ELR (cell line): ENCODE measurements at places on chromosomes 4 and X.

DNA sequence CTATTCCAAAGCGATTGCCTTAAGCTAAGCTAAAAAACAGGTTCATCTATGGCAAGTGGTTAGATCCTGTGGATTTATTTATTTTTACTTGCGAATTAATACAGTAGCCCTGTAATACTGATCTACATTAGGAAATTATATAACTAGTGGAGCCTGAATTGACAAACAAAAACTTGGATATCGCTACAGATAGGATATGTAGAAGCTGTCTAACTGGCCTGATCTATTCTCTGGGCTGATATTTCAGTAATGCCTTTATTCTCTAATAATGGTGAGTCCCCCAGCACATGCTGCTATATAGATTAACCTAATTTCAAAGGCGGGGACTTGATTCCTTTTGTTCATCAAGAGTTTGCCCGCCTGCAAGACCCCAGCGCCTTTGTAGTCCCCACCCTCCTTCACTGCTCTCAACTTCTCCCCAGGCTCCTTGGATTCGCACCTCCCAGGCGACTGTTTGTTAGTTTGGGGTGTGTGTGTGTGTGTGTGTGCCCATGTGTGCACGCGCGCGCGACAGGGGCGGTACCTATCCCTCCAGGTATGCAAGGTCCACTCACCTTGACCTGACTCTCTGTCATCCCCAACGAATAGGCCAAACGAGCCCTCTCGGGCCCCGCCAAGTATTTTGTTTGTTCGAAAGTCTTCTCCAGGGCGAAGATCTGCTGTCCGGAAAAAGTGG is 3.8 kb downstream of the NKX6-1 start:
- DNase-seq, result no peak

- DNase-seq, result no peak
These were observed 89.4 kb downstream of the FTHL17 start for GRCh38 chrX:30982467-30982866.

GRCh38 chr4:124266721-124267120 is 445.8 kb downstream of the ANKRD50 start:
- DNase-seq, result no peak

GRCh38 chr4:140151699-140152012 is 2.3 kb downstream of the MAML3 start:
- DNase-seq, result peak; percentile 86

- DNase-seq, result no peak
These were observed 32.8 kb upstream of the C1GALT1C1 start for GRCh38 chrX:120662662-120663061.

DNA sequence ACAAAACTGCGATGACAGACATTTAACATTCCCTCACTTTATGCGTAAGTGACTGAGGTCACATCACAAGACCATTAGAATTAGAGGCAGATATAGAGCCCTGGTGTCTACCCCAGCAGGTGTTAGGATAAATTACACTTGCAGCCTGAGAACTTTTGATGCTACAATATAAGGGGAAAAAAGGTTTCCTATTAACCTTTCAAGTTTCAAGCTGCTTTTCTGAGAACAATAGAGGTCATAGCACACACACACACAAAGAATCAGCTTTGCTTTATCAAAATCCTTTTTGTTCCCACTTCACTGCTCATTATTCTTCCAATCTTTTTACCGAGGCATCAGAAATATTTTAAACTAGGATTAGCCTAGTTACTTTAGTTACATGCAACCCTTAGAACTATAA is 119.8 kb downstream of the COL25A1 start:
- no peak for DNase-seq

DNA sequence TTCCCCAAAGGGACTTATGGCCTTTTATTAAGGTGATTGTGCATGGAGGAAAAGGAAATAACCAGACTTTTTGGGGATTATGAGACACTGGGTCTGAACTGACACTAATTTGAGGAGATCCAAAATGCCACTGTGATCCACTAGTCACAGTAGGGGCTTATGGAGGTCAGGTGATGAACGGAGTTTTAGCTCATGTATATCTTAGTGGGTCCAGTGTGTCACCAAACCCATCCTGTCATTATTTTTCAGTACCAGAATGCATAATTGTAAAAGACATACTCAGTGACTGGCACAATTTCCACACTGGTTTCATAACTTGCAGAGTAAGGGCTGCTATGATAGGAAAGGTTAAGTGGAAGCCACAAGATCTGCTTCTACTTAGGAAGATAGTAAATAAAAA is 131.3 kb downstream of the RTL3 start:
- no peak for DNase-seq

DNA sequence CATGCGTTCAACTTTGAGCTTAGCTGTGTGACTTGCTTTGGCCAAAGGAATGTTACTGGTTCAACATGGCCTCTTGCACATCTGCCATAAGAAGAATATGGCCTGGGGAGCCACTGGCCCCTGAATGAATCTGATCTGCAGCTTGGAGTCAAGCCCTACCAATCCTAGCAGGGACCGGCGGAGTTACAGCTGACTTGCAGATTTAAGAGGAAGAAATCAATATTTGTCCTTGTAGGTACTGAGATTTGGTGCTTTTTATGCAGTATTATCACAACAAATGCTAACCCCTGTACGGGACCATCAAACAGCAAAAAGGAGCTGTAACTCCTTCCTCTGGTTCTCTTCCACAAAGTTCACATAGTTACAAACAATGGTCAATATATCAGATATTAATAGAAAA is 252.0 kb downstream of the LDB2 start:
- no peak for DNase-seq

GRCh38 chrX:109485470-109486340 is 3.8 kb upstream of the GUCY2F start:
- DNase-seq, result peak; percentile 70

DNA sequence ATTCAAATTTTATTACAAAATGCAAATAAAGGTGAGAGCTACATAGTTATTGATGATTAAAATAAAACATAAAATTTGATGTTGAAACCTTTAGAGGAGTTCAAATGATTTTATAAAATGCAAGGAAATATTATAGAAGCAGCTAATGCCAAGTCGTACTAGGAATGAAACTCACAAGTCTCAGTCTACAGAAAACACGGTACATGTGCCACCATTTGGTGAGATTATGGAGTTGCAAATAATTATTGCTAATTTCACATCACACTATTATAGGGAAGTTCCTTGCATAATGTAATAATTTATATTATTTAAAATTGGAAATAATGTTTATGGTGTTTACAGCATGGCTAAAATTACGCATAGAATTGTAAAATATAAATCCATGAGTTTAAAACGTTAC is 1601.7 kb upstream of the TENM3 start:
- no peak for DNase-seq

DNA sequence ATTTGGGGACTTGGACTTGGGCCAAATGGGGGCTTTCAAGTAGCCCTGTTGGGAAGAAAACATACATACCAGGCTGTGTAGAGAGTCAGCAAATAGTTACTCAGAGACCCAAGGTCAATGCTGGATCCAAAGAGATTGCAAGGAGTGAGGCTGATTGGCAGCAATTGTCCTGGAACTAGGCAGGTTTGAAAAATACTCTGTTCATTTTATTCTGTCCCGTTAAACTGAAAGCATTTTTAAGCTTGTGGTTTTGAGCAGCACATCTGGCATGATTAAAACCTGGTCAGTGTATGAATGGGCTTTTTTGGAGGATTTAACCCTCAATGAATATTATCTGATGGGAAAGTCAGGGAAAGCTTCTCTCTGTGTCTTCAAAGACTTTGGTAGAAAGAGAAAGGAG is 294.3 kb upstream of the BOD1L1 start:
- peak; percentile 37 for DNase-seq

GRCh38 chrX:72020204-72020603 is 109.6 kb downstream of the NHSL2 start:
- no peak for DNase-seq

DNA sequence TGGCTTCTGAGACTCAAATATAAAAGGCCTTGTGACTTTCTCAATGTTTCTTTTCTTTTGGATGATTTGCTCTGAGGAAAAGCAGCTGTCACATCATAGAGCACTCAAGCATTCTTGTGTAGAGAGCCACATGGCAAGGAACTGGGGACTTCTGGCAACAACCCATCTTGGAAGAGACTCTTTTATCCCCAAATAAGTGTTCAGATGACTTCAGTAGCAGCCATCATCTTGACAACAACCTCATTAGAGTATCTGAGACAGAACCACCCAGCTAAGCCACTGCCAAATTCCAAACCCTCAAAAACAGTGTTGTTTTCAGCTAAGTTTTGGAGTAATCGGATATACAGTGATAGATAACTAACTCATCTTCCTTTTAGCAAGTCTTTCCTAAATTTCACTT is 1431.7 kb upstream of the IGFBP7 start:
- no peak for DNase-seq

DNA sequence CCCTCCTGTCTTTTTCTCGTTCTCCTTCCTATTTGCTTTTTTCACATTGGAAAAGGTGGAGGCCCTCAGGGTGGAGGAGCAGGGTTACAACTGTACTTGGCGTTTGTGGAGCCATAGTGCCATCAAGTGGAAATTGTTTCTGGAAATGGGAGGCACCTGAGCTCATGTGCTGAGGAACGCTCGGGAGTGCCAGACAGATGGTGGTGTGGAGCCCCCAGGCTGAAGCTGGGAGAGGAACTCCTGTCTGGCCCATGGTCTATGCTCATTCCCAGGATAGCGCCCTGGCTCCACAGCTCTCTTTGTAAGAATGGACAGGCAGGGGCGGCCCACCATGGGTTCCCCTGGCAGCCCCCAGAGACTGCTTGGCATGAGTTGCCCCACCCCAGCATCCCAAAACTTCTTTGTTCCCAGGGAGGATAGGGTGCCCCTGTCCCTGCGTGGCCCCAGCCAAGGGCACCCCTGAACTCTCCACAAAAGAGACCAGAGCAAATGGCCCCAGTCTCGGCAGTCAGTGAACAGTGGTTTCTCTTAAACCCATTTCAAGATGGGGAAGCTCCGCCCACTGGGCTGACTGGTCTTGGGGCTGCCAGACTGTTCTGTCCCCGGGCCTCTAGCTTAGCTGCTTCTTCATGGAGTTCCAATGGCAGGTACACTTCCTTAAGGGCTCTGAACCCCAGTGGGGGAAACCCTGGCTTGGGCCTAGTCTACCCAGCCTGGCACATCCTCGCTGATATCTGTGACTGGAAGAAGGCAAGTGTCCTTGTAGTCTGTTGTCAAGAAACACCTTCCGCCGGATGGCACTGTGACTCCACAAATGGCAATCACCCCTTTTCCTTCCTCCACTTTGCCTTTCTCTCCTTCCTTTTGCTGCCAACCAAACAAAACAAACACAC is 70.1 kb downstream of the NBDY start:
- no peak for DNase-seq

GRCh38 chr4:101851672-101852071 is 61.1 kb downstream of the BANK1 start:
- no peak for DNase-seq

GRCh38 chr4:144634978-144635747 is 10.8 kb upstream of the HHIP start:
- DNase-seq, result no peak

- no peak for DNase-seq
These were observed 88.3 kb upstream of the BMP2K start for GRCh38 chr4:78687818-78688217.

DNA sequence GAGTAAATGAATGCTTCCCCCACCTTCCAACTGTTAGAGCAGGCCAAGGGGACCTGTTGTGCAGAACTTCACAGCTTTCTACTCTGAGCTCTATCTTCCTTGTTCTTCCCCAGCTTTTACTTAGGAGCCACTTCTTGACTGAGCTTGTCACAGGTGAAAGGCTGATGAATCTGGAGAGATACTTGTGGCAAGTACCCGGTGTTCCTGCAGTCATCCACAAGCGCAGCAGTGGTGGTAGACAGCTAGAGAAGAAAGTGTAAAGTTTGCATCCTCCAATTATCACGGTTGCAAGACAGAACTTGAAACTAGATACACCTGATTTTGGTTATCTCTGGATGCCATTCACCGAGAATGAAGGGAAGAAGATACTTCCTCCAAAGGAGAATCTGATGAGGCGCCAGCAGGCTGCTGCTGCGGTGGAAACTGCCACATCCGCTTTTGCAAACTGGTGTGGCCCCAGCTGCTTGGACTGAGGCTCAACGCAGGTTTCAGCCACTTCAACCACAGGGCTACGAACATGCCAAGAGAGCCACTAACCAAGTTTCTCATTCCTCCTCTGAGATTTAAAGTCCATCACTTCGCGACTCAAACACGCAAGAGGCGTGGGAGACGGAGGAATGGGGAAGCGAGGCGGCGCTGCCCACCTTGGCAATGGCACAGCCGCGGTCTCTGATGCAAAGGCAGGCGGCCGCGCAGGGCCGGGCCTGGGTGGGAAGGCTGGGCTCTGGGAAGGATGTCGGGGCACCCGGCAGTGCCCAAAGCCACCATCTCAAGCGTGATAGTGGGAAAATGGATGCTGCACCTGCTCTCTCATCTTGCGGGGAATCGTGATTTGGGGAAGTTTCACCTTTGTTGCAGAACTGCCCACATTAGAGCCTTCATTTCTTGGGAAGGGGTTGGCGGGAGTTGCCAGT is 1.3 kb upstream of the FHIP1A start:
- no peak for DNase-seq

DNA sequence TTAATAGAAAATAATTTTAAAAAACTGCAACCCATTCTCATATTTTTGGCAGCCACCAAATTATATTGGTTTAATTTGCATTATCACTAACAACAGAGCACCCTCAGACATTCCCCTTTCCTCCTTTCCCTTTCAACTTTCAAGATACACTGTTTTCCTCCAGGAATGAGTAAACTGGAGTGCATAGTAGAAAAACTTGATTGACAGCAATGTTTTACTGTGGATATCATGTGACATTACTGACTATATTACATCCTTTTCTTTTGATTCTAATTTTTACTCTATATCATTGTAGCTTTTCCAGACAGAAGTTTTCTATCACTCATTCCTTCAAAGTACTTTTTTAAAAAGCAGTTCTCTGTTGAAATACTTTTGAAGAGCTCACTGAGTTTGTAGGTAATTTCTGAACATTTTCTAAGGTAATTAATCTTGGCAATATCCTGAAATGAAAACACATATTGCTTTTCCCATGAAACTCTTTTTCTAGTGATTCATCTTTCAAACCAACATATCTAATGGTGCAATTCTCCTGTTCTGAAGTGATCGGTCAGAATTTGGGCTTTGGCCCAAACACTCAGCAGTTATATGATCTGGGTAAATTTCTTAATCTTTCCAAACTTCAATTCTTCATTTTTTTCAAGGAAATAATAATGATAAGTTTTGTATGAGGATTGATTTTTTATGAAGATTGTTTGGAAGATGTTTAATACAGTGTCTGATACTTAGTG is 920.4 kb upstream of the EPHA5 start:
- DNase-seq, result no peak

DNA sequence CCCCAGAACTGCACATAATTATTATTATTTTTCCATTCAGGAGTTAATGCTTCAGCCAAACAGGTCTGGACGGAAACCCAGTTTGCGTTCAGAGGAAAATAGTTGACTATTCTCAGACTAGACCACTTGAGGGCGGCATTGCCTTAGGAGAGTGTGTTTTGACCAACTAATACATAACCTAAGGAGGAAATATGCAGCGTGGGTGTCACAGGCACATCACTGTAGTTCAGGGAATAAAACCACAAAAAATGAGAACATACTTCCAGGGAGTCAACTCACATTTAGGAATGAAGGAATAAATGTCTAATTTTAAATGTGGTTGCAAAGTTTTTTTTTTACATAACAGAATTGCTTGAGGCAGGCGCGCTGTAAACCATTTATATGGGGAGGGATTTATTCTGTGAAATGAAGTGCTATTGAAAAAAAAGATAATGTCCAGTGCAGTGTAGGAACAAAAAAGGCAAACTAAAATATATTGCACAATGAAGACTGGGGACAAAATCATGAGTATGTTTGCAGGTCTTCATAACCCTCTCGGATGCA is 93.3 kb downstream of the SYNPO2 start:
- DNase-seq, result peak; percentile 83

GRCh38 chrX:131277543-131278136 is 11.5 kb downstream of the IGSF1 start:
- no peak for DNase-seq
